Gastrocnemius medialis (tissue), 4 donors: ENCODE measurements at places on chromosomes 5 and 9. TPM values are rescaled to one million over a fixed set of nuclear protein-coding genes. Genes with fewer than 3 reads are reported as not detected.

The TTC39B gene
- 6.9 TPM for total RNA-seq

The TSSK1B gene
- not detected for total RNA-seq

The MED22 gene
- total RNA-seq: 8.5 TPM

The PCDHGB3 gene
- 1.1 TPM for total RNA-seq

The ZNF608 gene
- 27.4 TPM for total RNA-seq

The SLC27A6 gene
- total RNA-seq: 0.29 TPM

The RAPGEF6 gene
- total RNA-seq: 8.2 TPM

The GAS1 gene
- total RNA-seq: 25.0 TPM

The FGF1 gene
- 1.9 TPM for total RNA-seq

The DMRT1 gene
- 0.91 TPM for total RNA-seq
